Activated CD4-positive, CD25-positive, alpha-beta regulatory T cell treated with anti-CD3 and anti-CD28 coated beads, Interleukin-2, amount 50 U/mL, for 16 hours (primary cell): ENCODE measurements at places on chromosomes 3 and 15.

DNA sequence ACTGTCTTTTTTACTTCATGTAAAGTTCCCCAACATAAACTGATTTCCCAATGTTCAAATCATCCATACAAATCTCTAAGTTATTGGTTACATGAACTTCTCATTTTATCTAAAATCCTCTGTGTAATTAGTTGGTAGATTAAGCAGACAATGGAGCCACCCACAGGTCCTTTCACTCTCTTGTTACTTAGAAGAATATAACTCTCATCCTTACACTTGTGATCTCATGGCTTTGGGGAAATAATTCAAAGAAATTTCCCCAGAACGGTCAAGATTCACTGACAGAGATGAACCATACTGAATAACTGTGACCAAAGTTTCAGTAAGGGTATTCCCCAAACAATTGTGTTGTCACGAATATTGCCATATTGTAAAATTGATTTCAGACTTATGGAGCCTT lies 1102.6 kb upstream of the EPHA6 start:
- no peak for DNase-seq

DNA sequence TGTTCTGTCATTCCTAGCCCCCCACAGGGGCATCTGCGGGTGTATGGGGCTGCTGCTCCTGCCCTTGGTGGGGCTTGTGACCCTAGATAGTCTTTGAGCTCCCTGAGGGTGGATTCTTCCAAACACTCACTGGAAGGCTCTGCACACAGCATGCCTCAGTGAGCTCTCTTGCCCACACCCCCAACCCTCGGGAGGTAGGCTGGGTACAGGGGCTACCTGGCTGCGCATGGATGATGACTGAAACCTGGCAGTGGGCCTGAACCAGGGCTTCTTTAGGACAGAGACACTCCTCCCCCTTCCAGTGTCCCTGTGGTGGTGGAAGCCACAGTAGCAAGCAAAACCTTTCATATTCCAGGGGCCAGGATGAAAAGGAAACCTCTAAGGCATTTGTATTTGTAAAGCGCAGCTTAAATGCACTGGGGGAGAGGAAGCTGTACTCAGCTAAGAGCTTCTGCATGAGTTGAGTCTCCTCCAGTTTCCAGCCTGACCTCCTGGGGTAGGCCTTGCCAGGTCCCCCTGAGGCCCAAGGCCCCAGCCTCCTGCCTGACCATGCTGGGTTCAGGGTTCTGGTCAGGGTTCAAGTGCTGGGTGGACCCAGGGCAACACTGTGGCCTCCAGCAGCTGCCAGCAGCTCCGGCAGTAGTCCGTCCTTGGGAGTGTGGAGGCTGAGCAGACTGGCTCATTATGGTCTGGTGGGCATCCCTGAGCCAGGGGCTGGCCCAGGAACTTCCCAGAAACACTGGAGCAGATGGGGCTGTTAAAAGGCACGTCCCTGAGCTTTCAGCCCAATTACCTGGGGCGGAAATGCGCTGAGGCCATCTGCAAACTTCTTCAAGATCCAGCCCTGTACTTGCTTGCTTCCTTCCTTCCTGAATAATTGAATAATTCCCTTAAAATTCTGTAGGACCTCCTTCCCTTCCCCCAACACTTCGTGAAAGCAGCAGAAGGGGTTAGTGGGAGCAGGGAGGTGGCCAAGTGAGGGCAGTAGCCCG lies 89.7 kb downstream of the HMG20A start:
- no peak for DNase-seq

GRCh38 chr15:91981821-91982800 lies 128.6 kb downstream of the SLCO3A1 start:
- no peak for DNase-seq

DNA sequence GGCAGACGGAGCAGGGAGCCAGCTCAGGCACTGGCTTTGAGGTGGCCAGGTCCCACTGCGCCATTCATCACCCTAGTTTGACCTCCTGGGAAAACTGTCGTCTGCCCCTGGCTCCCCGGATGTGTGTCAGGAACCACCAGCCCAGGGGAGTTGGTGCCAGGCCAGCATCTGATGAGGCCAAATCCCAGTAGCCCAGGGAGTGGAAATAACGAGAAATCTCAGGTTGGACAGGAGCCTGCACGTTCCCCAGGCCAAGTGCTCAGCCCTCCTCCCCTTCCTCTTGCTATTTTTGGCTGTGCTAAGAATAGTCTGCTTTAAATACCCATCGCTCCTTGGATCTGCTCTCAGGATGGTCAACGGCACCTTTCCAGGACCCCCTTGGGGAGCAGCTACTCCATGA lies 93.1 kb upstream of the RPL32 start:
- no peak for DNase-seq

- no peak for DNase-seq
Observed at GRCh38 chr15:35117543-35118265, 32.6 kb upstream of the NANOGP8 start.

DNA sequence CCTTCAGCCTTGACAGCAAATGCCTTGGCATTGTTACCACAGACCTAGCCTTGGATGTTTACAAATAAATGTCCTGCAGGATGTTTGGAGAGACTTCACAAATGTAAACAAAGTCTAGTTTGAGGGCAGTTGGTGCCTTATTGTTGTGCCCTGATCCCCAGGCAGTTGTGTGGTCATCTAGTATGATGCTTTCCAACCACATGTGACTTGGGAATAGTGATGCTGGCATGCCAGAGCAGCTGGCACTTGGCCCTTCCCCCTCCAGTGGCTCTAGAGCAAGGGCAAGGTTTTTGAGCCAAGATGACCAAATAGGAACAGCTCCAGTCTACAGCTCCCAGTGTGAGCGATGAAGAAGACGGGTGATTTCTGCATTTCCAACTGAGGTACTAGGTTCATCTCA lies 258.2 kb downstream of the ADAMTS17 start:
- DNase-seq = no peak

DNA sequence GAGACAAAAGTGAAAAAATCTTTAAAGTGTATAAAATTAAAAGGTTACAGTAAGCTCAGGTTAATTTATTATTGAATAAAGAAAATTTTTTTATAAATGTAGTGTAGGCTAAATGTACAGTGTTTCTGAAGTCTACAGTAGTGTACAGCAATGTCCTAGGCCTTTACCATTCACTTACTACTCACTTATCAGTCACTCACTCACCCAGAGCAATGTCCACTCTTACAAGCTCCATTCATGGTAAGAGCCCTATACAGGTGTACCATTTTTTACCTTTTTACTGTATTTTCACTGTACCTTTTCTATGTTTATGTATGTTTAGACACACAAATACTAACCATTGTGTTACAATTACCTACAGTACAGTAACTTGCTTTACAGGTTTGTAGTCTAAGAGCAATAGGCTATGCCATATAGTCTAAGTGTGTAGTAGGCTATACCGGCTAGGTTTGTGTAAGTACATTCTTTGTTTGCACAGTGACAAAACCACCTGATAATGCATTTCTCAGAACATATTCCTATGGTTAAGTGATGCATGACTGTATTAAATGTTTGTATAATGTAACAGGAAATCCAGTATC lies 38.1 kb upstream of the NECTIN3 start:
- DNase-seq = no peak

- DNase-seq = no peak
Observed at GRCh38 chr3:164486150-164486549, 592.1 kb downstream of the SI start.

- DNase-seq = no peak
Observed at GRCh38 chr3:89847955-89848354, 740.5 kb downstream of the EPHA3 start.

DNA sequence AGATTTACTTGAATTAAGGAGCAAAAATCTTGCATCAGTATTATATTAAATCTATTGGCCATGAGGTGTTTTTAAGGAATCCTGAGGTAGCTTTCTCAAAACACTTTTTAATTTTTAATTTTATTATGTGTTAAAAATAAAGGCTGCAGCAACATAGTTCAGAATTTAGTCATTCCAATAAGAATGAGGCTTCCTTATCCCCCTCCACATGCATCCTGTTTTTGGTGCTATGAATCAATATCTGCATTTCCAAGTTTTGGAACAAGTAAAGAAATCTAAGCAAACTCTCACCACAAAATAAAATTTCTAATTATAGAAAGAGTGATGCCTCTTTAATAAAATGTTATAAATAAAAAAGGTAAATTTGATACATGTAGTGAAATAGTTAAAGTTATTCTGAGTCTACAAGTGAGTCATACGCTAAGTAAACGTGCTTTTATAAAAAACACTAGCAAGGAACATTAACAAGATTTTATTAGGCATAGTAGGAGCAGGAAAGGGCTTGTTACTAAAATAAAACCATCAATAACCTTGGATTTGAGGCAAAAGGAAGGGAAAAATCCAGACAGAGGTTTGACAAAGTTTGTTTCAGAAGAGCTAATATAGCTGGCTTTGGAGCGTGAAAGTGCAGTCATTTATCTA lies 1218.0 kb downstream of the NSUN3 start:
- no peak for DNase-seq

GRCh38 chr3:52039846-52040245 lies 16.5 kb downstream of the DUSP7 start:
- DNase-seq = no peak

DNA sequence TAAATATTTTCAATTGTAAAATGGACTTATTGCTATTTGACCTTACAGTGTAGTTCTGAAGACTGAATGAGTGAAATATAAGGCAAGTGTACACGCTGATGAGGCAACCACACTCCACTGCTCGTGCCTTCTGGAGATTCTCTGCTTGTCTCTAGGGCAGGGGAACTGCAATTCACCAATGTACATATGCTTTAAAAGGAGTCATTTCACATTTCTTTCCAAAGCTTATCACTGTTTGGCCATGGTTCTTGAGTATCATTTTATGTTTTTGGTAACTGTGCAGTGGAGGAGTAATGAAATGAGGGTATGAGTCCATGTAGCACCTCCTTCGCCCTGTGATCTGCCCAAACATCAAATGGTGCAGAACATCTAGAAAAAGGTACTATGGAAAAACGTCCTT lies 43.7 kb downstream of the CCR4 start:
- DNase-seq = no peak

DNA sequence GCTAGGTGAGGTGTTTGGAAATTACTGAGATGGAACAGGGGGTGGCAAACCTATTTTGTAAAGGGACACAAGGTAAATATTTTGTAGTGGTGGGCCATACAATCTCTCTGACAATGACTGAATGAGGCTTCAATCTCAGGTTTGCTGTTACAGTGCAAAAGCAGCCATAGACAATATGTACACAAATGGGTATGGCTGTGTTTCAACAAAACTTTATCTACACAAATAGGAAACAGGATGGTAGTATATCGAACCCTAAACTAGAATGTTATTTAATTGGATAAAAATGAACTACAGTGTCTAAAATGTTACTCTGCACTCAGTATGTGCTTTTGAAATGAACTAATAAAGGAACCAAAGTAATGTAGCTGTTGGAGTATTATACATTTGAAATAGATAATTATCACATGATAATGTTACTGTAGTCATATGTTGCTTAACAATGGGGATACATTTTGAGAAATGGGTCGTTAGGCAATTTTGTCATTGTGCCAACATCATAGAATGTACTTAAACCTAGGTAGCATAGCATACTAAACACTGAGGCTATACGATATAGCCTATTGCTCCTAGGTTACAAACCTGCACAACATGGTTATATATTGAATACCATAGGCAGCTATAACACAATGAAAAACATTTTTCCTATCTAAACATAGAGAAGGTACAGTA lies 495.2 kb upstream of the TBL1XR1 start:
- DNase-seq = no peak

GRCh38 chr3:33131331-33132018 lies 17.7 kb downstream of the CRTAP start:
- DNase-seq = peak; percentile 5

GRCh38 chr3:18593231-18593630 lies 168.1 kb upstream of the SATB1 start:
- DNase-seq = no peak

DNA sequence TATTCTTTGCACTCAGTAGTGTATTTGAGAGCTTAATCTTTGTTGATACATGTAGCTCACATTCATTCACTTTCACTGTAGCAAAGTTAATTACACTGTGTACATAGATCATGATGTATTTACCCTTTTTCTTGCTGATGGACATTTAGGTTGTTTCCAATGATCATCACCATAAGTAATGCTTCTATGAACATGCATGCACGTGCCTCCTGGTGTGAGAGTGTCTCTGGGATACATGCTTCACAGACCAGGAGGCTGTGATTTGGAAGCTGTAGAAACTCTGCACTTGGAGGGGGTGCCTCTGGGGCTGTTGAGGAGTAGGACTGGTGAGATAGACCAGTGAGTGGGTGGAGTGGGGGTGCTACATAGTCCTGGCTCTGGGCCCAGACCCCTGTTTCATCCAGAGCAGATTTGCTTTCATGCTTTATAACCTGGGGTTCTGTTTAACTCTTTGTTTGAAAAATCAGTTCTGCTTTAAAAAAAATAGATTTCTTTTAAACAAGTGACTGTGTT lies 18.2 kb upstream of the SMAD3 start:
- DNase-seq = no peak

DNA sequence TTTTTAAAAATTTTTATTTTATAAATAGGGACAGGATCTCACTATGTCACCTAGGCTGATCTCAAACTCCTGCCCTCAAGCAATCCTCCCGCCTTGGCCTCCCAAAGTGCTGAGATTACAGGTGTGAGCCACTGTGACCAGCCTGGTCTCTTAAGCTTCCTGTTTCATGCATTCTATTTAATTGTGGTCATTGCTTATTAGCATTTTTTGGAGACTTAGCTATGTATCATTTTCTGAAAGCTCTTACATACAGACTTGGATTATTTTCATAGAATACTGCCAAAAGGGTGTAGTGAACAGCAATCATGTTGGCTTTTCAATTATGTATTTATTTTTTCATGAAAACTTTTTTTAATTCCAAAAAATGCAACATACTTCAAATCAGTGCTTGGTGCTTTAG lies 51.5 kb upstream of the DCUN1D1 start:
- no peak for DNase-seq

- DNase-seq = no peak
Observed at GRCh38 chr15:91192690-91193377, 92.8 kb downstream of the SV2B start.

GRCh38 chr3:59963676-59964075 lies 913.9 kb upstream of the CFAP20DC start:
- no peak for DNase-seq

DNA sequence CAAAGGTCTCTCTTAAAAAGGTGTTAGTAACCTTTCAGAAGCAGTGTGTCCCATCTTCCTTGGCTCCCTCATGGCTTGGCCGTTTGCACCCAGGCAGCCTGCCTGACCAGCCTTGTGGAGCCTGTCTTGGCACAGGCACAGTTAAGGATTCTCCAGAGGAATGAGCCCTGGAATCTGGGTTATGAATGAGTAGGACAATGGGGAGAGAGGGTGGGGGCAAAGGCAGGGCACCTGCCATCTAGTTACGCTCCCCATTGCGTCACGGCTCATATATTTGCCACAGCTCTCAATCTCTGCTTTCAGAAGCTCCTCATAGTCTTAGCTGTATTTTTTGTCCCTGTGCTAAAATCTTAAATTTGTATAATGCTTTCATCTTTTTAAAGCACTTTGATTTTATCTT lies 50.6 kb downstream of the WDR76 start:
- no peak for DNase-seq
